ENCODE measurements at places on chromosomes 1 and 21. TPM values are rescaled to one million over a fixed set of nuclear protein-coding genes. Genes with fewer than 3 reads are reported as not detected.

DNA sequence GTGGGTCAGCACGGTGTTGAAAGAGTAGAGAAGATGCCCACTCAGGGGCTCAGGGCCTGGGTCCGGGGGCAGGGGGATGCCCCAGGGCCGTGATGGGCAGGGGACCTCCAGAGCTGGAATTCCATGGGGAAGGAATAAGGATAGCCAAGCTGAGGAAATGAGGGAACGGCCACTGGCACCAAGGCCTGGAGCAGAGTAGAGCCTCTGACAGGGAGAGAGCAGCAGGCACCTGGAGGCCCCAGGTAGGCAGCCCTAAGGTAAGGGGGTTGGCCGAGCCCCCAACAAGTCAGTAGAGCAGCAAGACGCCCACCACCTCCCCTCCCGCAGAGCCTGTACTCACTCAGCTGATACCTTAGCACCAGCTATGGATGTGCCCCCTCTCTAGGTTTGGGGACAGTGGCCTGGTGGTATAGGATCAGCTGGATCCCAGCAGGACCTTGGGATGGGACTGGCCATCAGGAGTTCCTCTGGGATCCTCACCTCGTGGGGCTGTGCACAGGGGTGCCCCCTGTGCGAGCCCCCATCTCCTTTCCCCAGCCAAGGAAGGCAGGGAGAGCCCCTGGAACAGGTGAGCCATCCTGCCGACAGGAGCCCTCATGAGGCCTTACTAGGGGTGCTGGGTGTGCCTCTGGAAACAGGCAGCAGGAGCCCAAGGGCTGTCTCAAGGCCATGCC is 21.0 kb upstream of the ARF1 start:
- no peak for DNase-seq
- peaks cover 25% of the 10 kb centered on the region for H3K27me3 ChIP-seq
- peaks cover 9% of the 10 kb centered on the region for H3K4me1 ChIP-seq
- H3K36me3 ChIP-seq, result no peaks in the 10 kb centered on the region

The GUCA2A gene
- not detected for total RNA-seq

GRCh38 chr21:15164678-15165303 is 100.0 kb upstream of the NRIP1 start:
- H3K4me1 ChIP-seq, result no peaks in the 10 kb centered on the region
- H3K4me3 ChIP-seq, result no peak overlapping the region
- H3K27ac ChIP-seq, result no peak overlapping the region
- DNase-seq, result no peak

- H3K4me1 ChIP-seq, result no peaks in the 10 kb centered on the region
- no peak overlapping the region for H3K27ac ChIP-seq
- DNase-seq, result no peak
- peaks cover 7% of the 10 kb centered on the region for H3K27me3 ChIP-seq
Observed at GRCh38 chr1:33965086-33965485, 101.2 kb downstream of the HMGB4 start.

The NTRK1 gene
- total RNA-seq, result 6.1 TPM

- H3K27me3 ChIP-seq, result no peaks in the 10 kb centered on the region
- peaks cover 77% of the 10 kb centered on the region for H3K4me1 ChIP-seq
- peak overlapping the region; percentile 11 for H3K4me3 ChIP-seq
- peak overlapping the region; percentile 69 for H3K27ac ChIP-seq
Observed at GRCh38 chr1:151828921-151829320, 2.7 kb downstream of the RORC start.

- H3K27me3 ChIP-seq, result peaks cover 12% of the 10 kb centered on the region
- H3K27ac ChIP-seq, result no peak overlapping the region
- H3K36me3 ChIP-seq, result no peaks in the 10 kb centered on the region
- DNase-seq, result no peak
Observed at GRCh38 chr1:23911921-23912320, 1.2 kb downstream of the CNR2 start.

The PGLYRP3 gene
- total RNA-seq, result not detected

- H3K4me1 ChIP-seq, result no peaks in the 10 kb centered on the region
- H3K36me3 ChIP-seq, result no peaks in the 10 kb centered on the region
- H3K4me3 ChIP-seq, result no peak overlapping the region
- H3K27ac ChIP-seq, result no peak overlapping the region
Observed at GRCh38 chr1:19035377-19036040, 79.0 kb upstream of the IFFO2 start.

The OLFML3 gene
- total RNA-seq, result not detected

GRCh38 chr1:37605061-37605650 is 9.4 kb upstream of the GNL2 start:
- no peaks in the 10 kb centered on the region for H3K36me3 ChIP-seq
- H3K27ac ChIP-seq, result no peak overlapping the region
- H3K4me1 ChIP-seq, result peaks cover 4% of the 10 kb centered on the region

The ANKRD34A gene
- 6.1 TPM for total RNA-seq

The NHLH2 gene
- not detected for total RNA-seq

- peak overlapping the region; percentile 82 for H3K4me3 ChIP-seq
- H3K36me3 ChIP-seq, result peaks cover 48% of the 10 kb centered on the region
- peak; percentile 44 for DNase-seq
- peak overlapping the region; percentile 91 for H3K27ac ChIP-seq
Observed at GRCh38 chr1:151908228-151908691, 1.1 kb downstream of the THEM4 start.

The ADGRB2 gene
- total RNA-seq, result 1.2 TPM

GRCh38 chr1:87535551-87535950 is 206.9 kb downstream of the LMO4 start:
- peaks cover 2% of the 10 kb centered on the region for H3K27me3 ChIP-seq
- H3K4me3 ChIP-seq, result no peak overlapping the region
- H3K4me1 ChIP-seq, result no peaks in the 10 kb centered on the region
- DNase-seq, result no peak

The KCNA3 gene
- total RNA-seq, result 20.0 TPM

GRCh38 chr1:76274302-76274701 is 199.8 kb downstream of the ST6GALNAC3 start:
- H3K36me3 ChIP-seq, result no peaks in the 10 kb centered on the region
- no peak overlapping the region for H3K27ac ChIP-seq
- peaks cover 22% of the 10 kb centered on the region for H3K4me1 ChIP-seq

The AMY2A gene
- total RNA-seq, result not detected

DNA sequence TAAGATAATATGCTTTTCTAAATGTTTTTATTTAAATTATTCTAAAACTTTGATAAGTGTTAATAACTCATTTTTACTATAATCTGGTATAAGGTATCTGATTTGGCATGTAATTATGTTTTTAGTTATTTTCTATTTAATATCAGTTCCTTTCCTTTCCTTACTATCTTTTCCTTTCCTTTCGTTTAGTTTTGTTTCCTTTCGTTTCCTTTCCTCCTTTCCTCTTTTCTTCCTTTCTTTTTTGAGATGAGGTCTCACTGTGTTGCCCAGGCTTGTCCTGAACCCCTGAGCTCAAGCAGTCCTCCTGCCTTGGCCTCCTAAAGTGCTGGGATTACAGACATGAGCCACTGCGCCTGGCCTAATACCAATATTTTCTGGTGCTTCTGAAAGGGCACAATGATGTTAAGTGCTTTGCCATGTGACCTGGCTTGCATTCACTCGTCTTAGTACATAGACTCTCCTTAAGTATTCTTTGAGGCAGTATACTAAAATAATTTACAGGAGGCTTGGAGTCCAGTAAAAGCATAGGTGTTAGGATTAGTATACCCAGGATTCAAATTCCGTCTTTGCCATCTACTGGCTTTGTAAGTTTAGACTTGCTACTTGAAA is 18.7 kb downstream of the MIER1 start:
- DNase-seq, result no peak
- peaks cover 53% of the 10 kb centered on the region for H3K36me3 ChIP-seq
- H3K4me1 ChIP-seq, result peaks cover 61% of the 10 kb centered on the region

- no peak for DNase-seq
- H3K4me3 ChIP-seq, result no peak overlapping the region
Observed at GRCh38 chr1:233189526-233189925, 106.0 kb downstream of the PCNX2 start.

The KCNJ9 gene
- 0.05 TPM for total RNA-seq

GRCh38 chr1:209458921-209459320 is 124.6 kb upstream of the CAMK1G start:
- no peaks in the 10 kb centered on the region for H3K36me3 ChIP-seq
- no peak overlapping the region for H3K27ac ChIP-seq
- peaks cover 2% of the 10 kb centered on the region for H3K4me1 ChIP-seq
- H3K4me3 ChIP-seq, result no peak overlapping the region

The CLDN19 gene
- not detected for total RNA-seq

DNA sequence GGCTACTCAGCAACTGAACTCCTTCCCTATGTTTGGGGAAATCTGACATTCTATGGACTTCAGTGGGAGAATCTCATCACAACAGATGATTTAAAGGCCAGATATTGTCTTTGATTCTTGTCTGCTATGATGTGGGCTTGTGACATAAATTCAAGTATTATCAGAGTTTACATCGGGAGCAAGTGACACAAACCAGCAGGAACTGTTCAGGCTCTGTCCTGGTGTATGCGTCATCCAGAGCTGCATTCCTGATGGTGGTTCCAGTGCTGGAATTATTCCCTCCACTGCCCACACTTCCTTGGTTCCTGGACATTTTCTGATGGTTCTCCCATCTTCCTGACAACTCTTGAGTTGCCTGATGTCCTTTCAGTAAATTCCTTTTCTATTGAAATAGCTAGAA is 10.8 kb upstream of the LSM10 start:
- H3K4me3 ChIP-seq, result no peak overlapping the region
- peaks cover 21% of the 10 kb centered on the region for H3K4me1 ChIP-seq
- no peaks in the 10 kb centered on the region for H3K36me3 ChIP-seq
- DNase-seq, result no peak
- H3K27ac ChIP-seq, result no peak overlapping the region
- H3K27me3 ChIP-seq, result no peaks in the 10 kb centered on the region

The NCF2 gene
- 8.7 TPM for total RNA-seq

The SYNC gene
- not detected for total RNA-seq

DNA sequence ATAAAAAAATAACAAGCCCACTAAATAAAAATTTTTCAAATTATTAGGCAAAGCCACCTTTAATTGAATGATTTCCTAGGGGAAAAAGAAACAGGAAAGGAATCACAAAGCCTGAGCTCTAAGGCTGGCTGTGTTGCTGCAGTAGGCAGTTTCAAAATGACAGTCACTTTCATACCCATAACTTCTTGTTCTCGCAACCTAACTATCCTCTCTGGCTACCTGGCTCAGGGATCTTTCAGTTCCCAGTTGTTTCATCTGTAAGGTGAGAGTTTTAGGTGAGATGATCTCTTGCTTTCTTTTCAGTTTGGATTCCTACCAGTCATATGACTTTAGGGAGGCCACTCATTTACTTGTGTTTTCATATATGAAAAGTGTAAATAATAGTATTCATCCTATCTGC is 226.1 kb downstream of the ASTN1 start:
- H3K36me3 ChIP-seq, result no peaks in the 10 kb centered on the region
- H3K27ac ChIP-seq, result no peak overlapping the region
- H3K4me3 ChIP-seq, result no peak overlapping the region
- no peak for DNase-seq

The S100A12 gene
- total RNA-seq, result not detected

GRCh38 chr1:20721117-20722061 is 3.6 kb upstream of the KIF17 start:
- H3K27me3 ChIP-seq, result peaks cover 15% of the 10 kb centered on the region
- no peak overlapping the region for H3K27ac ChIP-seq
- peaks cover 5% of the 10 kb centered on the region for H3K4me1 ChIP-seq
- H3K4me3 ChIP-seq, result no peak overlapping the region
- no peak for DNase-seq

DNA sequence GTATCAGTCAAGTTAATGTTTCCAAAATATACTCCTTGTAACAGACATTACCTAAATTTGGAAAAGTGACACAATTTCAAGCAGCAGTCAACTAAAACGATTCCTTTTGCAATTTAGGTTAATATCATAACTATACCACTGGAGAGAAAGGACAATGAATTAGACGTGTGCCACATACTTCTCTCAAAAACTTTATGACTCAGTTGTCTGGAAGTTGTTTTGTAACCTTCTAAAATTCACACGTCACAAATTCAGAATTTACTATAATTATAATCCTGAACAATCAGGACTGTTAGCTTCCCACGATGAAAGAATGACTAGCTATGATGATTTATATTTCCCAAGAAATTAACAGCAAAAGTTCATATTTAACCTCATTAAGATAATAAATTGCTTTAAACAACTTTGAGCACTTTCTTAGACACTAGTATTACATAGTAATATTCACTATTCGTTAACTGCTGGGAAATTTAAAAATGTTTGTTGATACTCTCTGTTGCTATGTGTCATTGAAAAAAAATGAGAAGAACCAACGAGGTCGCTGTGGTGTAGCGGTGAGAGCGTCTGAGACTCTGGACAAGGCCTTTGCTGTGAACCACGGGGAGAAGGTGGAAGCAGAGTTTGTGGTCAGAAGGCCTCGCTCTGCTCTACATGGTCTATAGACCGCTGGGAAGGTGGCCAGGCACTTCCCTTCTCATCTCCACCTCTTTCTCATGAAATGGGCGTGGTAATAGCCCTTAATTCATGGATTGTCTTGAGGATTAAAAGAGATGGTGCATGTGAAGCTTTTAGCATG is 27.9 kb upstream of the BATF3 start:
- peak overlapping the region; percentile 83 for H3K27ac ChIP-seq
- H3K36me3 ChIP-seq, result peaks cover 22% of the 10 kb centered on the region
- DNase-seq, result peak; percentile 53
- H3K4me1 ChIP-seq, result peaks cover 58% of the 10 kb centered on the region

DNA sequence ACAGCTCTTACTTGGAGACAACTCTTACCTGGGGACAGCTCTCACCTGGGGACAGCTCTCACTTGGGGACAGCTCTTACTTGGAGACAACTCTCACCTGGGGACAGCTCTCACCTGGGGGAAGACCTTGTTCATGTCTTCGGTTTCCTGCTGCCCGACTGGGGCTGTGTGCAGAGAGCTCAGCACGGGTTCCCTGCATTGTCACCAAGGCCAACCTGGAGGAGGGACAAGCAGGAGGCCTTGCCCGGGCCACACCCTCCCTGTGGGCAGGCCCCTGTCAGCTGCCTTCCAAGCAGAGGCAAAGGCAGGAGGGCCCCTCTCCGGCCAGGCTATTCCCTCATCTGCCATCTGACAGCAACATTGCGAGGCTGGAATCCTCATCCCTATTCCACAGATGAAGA is at the start of gene LDLRAD1:
Gene LDLRAD1 (minus strand): TSS at position 208 of the 400 bp plus-strand sequence. CDS start 74 bp downstream, at position 134.
- no peak within 1 kb of the TSS for H3K27ac ChIP-seq
- H3K36me3 ChIP-seq, result no peaks in the 10 kb centered on the region
- DNase-seq, result no peak
- no peaks in the 10 kb centered on the region for H3K27me3 ChIP-seq
- H3K4me3 ChIP-seq, result no peak within 1 kb of the TSS
- no peaks in the 10 kb centered on the region for H3K4me1 ChIP-seq

- H3K4me1 ChIP-seq, result peaks cover 20% of the 10 kb centered on the region
- H3K4me3 ChIP-seq, result no peak overlapping the region
- peaks cover 58% of the 10 kb centered on the region for H3K36me3 ChIP-seq
- no peaks in the 10 kb centered on the region for H3K27me3 ChIP-seq
- no peak overlapping the region for H3K27ac ChIP-seq
Observed at GRCh38 chr1:24903011-24903461, 27.0 kb downstream of the RUNX3 start.

The PGLYRP4 gene
- 0.09 TPM for total RNA-seq

- H3K4me3 ChIP-seq, result peak overlapping the region; percentile 98
- peak; percentile 51 for DNase-seq
- peaks cover 18% of the 10 kb centered on the region for H3K36me3 ChIP-seq
- peak overlapping the region; percentile 87 for H3K27ac ChIP-seq
Observed at GRCh38 chr1:35556484-35557117, 602 bp downstream of the KIAA0319L start.

The CCDC27 gene
- not detected for total RNA-seq

The TFF2 gene
- total RNA-seq, result not detected
